ENCODE measurements at places on chromosomes 6 and 20.

DNA sequence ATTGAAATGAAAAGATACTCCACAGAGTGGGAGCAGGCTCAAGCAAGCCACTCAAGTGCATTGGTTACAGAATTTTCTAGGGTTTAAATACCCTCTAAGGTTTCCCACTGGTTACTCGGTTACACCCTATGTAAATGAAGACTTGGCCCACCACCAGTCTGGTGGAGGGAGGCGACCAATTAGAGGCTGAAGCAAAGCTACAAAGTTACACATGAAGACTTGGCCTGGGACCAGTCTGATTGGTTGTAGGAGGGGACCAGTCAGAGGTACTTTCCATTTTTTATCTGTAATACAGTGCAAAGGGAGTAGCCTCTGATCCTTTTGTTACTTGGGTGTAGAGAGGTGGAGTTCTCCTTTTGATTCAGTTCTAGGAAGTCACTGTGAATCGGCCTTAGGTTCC lies 7.6 kb downstream of the SRSF12 start:
- no peak for DNase-seq

DNA sequence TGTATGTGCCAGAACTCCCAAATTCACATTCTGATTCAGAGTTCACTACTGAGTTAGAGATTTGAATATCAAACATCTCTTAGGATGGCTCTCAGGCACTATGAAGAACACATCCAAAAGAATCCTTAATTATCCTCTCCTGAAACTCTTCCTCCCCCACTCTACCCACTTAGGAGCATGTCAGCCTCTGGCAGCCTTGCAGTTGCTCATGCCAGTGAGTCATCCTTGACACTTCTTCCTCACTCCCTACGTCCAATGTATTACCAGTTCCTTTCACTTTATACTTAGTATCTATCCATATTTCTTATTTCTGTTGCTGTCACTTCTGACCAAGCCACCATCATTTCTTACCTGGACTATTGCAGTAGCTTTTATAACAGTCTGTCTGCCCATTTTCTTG lies 192.0 kb upstream of the IMPG1 start:
- no peak for DNase-seq

- DNase-seq, result no peak
Observed at GRCh38 chr6:33375143-33375671, 16.4 kb upstream of the KIFC1 start.

- DNase-seq, result no peak
Observed at GRCh38 chr20:50219600-50219999, 29.0 kb downstream of the CEBPB start.

DNA sequence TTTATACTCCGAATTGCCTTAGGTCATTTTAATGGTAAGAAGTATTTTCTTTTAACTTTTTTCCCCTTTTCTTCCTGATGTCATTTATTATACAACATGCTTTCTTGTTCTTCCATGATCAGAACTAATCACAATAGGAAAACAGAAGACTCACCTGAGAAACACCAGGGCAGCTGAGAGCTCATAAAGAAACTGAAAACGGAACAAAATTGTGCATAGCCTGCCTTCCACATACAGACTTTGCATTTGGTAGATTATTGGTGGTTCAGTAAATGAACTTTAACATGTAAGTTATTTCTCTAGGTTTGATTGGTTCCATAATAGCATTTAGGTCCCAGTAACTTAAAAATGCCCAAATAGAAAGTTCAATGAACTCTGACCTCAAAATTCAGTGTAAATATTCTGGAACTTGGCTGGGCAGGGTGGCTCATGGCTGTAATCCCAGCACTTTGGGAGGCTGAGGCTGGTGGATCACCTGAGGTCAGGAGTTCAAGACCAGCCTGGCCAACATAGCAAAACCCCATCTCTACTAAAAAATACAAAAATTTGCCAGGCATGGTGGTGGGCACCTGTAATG lies 161.1 kb upstream of the DTNBP1 start:
- no peak for DNase-seq

- DNase-seq, result no peak
Observed at GRCh38 chr20:22062874-22063273, 357.4 kb downstream of the PAX1 start.

Data from stimulated activated CD4-positive, alpha-beta T cell treated with anti-CD3 and anti-CD28 coated beads, Interleukin-4, amount 100 ng/mL, for 24 hours (primary cell).